ENCODE measurements at places on chromosomes 12 and 14.

DNA sequence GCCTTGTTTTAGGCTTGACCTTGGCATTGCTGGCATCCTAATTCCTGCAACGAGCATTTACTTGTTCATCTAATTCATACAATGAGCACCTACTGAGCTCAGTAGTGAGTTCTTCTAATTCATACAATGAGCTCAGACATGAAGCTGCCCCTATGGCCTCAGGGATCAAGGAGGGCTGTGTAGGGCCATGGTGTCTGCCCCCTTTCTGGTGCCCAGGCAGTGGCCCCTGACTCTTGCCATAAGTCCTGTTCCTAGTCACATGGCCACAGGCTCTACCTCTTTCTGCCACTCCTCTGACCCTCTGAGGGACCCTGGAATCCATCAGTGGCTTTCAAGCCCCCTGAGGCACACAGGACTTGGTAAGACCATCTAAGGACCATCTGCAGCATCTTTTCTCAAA, 148.8 kb downstream of the ZFP36L1 start:
- no peak for DNase-seq

DNA sequence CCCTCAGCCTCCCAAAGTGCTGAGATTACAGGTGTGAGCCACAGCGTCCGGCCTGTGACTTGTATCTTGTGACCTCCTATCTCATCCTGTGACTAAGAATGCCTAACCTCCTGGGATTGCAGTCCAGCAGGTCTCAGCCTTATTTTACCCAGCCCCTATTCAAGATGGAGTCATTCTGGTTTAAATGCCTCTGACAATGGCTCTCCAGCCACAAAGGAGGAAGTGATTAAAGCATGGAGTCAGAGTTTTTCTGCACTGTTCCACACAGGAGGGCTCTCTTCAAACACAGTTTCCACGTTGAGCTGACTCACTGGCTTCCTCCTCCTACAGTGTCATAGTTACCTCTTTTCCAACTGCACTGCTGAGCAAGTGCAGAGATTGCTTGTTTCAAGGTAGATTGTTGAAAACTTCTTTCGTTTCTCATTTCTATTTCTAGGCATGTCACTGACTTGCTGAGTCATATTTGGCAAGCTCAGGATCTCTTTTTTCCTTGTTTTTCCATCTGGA, 383.8 kb downstream of the PCNX1 start:
- DNase-seq, result no peak

DNA sequence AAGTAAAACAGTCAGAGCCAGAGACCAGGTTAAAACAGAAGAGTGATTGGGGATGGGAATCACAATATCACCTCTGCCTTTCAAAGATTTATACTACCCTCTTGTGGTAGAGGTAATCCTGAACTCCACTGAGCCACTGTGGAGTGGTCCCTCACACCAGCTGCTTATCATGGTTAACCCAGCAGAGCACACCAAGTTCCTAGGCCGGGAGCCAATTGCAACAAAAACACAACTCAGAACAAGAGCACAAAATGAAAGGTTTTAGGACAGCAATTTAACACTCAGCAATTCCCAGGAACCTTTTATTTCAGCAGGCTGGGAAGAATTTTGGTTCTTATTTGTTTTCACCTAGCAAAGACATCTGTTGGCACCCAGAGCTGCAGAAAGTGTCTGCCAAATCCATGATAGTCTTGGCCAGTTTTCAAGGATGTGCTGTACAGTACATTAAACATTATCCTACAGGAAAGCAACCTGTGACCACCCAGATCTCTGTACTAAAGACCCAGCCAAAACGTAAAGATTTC, 220.5 kb upstream of the ATXN7L3B start:
- DNase-seq, result peak; percentile 18

DNA sequence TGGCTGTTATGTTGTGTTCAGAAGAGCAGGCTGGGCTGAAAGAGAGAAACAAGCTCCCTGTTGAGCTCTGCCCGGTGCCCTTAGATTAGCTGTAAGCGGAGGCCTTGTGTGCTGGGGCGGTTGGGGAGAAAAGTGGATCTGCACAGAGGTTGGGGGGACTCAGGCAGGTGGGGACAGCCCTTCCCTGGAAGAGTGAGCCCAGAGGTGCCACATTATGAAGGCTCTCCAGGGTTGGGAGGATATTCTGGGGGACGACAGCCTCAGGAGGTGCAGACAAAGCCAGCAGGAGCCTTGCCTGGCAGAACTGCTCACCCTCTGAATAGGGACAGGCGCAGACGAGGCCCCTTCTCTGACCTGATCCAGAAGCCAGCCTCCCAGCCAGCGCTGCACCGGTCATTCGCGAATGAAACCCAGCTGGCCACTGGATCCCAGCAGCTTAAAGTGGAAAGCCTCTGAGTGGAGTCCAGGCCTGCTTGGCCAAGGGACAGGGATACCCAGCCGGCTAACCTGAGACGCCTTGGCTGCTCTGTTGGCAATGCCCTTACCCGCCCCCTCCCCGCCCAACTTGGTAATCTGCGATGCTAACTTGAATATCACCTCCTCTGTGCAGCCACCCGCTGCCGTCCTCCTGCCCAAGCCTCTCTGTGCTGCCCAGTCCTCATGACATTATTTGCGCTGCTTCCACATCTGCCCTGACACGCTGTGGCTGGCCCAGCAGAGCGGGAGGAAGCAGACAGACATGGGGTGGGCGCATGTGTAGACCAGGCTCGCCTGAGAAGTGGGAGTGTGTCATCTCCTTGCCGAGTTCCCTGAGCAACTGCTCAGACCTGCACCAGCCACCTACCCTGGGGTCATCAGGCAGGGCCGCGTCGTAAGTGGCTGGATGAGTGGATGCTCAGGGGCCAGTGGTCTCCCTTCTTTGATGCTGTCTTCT, 5.6 kb downstream of the HIP1R start:
- DNase-seq, result no peak

GRCh38 chr14:39841088-39841487, 408.9 kb upstream of the FBXO33 start:
- no peak for DNase-seq

DNA sequence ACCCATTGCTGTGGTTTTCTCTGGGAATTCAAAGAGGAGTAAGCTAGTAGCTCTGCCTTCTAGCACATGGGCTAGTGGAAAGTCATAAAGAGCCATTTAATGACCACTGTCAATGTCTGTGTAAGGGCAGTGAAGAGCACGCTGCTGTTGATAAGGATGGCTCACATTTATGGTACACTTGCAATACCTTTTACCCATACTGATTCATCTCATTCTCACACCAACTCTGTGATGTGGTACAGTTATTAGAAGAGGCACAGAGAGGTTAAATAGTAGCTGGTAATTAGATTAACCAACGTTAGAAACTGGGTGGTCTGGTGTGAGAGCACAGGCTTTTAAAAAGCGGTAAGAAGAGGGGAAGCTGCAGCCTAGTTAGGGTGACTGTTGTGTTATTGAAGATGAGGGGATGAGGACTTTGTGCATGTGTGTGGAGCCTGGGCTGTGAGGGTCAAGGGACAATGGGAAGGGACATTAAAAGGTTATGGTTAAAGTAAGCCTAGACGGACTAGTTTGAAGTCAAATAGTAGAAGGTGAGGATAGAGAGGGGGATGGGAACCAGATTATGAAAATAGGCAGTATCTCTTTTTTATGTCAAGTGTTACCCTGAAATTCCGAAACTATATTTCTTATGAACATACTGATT, 25.2 kb downstream of the RASSF3 start:
- DNase-seq, result no peak

DNA sequence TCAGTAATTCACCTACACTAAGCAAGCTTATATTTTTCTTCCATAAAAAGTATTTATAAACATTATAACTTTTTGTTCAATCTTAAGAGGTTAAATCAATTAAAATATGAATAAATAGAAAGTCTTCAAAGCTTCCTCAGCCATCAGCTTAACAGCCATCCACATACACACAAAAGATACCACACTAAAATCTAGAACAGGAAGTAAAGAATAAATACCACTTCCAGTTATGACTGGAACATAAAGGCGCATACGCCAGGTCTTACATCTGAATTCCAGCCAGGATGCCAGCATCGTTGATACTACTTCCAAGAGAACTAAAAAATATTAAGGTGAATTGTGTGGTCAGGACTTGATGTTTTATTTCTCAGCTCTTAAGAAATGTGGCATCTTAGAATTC, 17.0 kb downstream of the SIX1 start:
- no peak for DNase-seq

GRCh38 chr12:10363658-10363913, 26.3 kb downstream of the KLRK1 start:
- no peak for DNase-seq

DNA sequence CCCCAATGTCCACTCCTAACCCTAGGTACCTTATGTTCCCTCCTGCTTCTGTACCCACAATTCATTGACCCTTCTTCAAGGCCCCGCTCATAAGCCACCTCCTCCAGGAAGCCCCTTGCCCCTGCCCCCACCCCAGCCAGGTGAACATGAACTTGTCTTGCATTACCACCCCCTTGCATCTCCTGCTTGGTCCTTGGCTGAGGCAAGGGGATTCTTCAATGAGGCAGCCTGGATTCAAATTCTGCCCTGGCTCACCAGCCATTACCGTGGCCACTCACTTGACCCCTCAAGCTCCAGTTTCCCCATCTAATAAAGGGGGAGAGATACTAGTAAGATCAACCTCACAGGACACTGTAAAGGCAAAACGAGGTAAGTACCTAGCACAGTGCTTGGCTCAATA, 193.1 kb downstream of the DICER1 start:
- no peak for DNase-seq

DNA sequence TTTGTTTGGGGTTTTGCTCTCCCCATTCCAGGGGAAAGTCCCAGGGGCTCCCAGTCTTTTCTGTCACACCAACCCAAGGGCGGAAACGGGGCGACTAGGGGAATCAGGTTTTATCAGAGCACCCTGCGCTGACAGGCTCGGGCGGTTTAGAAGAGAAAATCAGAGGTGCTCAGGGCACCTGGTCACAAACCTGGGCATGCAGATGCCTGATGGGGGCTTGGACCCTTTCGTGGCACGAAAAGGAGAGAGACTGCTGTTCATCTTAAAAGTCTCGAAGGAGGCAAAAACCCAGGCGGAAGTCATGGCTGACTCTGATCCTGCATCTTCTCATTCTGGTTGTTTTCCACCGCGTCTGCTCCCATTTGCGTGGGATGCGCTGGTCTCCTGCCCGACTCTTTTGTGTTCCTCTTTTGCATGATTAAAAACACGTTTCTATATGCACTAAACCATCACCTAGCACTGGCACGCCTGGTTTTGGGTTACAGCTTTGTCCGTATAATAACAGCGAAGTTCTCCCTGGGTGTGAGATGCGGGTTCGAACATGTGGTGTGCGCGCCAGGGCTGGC, 13.2 kb downstream of the OTX2 start:
- no peak for DNase-seq

- no peak for DNase-seq
These were observed 96.8 kb upstream of the NTF3 start for GRCh38 chr12:5335069-5335468.

- peak; percentile 64 for DNase-seq
These were observed 37.0 kb upstream of the NT5DC3 start for GRCh38 chr12:103877934-103878510.

DNA sequence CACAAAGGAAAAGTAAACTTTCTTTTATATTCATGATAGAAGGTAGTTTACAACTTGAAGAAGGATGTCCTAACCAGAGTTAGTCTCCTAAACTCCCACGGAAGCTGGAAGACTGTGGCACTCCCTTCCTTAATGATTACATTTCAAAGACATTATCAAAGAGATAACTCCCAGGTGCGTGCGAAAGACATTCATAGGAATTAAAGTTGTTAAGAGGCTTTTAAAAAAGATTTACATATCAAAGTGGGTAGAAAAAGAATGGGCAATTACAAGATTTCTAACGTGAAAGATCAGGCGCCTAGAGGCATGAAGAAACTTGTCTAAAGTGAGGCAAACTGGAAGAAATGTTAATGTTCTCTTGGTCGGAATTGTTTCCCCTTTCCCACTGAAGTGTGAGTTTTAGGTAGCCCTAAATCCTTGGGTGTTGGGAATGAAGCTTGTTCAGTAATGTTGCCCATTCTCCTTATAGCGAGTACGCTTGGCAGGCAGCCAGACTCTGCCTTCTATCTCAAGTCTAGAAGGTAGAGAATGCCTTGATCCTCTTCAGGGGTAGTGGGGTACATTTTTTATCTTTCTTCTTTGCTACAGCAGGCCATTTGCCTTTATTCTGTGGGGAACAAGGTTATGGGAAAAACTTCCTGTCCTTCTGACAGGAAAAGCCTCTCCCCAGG, 642.0 kb downstream of the SLC6A15 start:
- no peak for DNase-seq

- no peak for DNase-seq
These were observed 9.2 kb upstream of the HIP1R start for GRCh38 chr12:122825773-122826724.

- peak; percentile 82 for DNase-seq
These were observed 17.8 kb downstream of the NANOG start for GRCh38 chr12:7806863-7807487.

- DNase-seq, result no peak
These were observed 56.3 kb downstream of the BHLHE41 start for GRCh38 chr12:26068503-26068902.

DNA sequence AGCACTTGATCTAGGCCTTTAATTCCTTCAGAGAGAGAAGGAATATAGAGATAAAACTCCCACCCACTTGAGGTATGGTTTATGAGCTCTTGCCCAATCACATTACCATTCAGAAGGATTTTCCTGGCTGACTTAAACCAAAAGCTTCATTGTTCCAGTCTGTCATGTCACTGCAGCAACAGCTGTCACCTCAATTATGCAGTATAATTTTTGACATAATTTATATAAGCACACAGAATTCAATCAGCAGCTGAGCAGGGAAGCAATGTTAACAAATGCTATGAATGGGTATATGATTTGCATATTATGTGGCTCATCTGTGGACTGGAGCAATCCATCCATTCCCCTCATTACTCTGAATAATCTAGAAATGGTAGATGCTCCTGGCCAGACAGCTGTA, 40.3 kb downstream of the CBX5 start:
- no peak for DNase-seq

GRCh38 chr14:74524076-74524811, 30.7 kb downstream of the ISCA2 start:
- no peak for DNase-seq

- DNase-seq, result no peak
These were observed 271.8 kb downstream of the PCNX1 start for GRCh38 chr14:71179066-71179465.

- no peak for DNase-seq
These were observed 344.1 kb upstream of the PDE3A start for GRCh38 chr12:20024194-20024593.

DNA sequence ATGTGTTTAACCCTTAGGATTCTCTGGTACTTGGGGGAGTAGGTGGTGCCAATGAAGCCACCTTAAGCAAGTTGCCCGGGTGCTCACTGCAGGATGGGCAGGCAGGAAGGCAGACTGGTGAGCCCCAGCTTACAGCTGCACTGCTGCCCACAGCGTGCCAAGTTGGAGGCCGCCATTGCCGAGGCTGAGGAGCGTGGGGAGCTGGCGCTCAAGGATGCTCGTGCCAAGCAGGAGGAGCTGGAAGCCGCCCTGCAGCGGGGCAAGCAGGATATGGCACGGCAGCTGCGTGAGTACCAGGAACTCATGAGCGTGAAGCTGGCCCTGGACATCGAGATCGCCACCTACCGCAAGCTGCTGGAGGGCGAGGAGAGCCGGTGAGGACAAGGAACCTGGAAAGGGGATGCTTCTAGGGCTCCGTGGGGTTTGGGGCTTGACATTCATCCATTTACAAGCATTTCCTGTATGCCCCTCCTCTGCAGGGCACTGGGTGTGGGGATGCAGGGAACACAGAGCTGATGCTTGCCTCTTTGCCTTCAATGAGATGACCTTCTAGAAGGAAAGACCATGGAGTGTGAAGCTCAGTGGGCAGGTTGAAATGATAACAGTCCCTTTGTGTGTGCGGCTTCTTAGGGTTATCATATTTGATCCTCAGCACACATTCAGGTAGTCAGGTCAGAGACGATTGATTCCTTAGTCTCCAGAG, 12.4 kb downstream of the KRT7 start:
- DNase-seq, result no peak

- peak; percentile 76 for DNase-seq
These were observed at the start of gene ENO2 for GRCh38 chr12:6914246-6914946. TSS of gene ENO2 (plus strand) at chr12:6914580. CDS start at chr12:6915833, 1,253 bp downstream.
